Amniotic stem cell (primary cell): ENCODE measurements at places on chromosomes 2 and 18.

DNA sequence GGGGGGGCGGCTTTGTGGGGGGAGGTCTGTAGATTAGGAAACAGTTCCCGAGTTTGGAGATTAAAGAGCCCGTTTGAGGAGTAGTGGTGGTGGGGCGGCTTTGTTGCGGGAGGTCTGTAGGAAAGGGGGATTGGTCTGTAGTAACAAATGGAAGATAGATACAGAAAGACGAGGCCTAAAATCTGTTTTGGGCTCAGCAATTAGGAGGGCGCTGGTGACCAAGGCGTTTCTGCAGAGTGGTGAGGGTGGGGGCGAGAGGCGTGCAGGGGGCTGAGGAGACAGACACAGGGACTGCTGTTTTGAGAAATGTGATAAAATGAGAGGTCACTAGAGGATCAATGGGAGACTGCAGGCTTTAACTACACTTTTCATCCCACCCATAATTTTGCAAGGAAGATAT is 1.6 kb upstream of the ADNP2 start:
- no peak for DNase-seq

DNA sequence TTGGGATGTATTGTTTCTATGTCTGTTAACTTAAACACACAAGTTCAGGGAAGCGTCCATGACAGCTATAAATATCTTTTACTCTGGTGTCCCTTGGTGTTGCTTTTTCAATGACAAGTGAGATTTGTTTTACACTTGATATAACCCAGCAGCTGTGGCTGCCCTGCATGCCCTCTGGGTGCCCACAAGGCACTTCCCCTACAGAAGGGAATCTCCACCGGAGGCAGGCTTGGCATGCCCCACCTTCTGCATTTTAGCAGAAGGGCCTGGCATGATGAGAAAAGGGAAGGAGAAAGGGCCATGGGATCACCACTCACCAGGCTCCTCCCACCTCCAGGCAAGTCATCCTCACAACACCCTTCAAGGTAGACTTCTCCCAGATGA is 68.7 kb downstream of the TMEM247 start:
- DNase-seq = no peak

- DNase-seq = no peak
These were observed 487.6 kb downstream of the PIK3C3 start for GRCh38 chr18:42442656-42443055.

- DNase-seq = no peak
These were observed 76.3 kb downstream of the MDH1 start for GRCh38 chr2:63665091-63665490.

GRCh38 chr18:75694292-75694691 is 266.8 kb upstream of the SMIM21 start:
- DNase-seq = no peak

- no peak for DNase-seq
These were observed 36.6 kb downstream of the TIMM21 start for GRCh38 chr18:74184875-74185274.

DNA sequence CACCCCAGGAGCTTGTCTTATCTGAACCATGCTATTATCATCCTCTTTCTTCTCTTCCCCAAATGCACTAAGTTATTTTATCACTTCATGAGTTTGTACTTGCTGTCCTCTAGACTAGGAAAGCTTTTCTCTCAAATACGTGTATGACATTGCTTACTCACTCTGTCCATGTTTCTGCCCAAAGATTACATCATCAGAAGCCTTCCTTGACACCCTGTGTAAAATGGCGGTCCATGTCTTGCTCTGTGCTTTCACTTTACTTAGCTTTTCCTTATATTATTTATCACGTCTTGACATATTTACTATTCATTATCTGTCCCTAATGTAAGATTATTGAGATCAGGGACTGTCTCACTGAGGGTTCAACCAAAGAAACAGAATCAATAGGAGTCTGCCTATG is 196.1 kb upstream of the ZEB2 start:
- no peak for DNase-seq

GRCh38 chr2:127103243-127104165 is 3.5 kb downstream of the BIN1 start:
- DNase-seq = no peak
